ENCODE measurements at places on chromosomes 12 and 14.
A peak's percentile ranks its signal among the peaks of the same experiment; 100 is the strongest.

DNA sequence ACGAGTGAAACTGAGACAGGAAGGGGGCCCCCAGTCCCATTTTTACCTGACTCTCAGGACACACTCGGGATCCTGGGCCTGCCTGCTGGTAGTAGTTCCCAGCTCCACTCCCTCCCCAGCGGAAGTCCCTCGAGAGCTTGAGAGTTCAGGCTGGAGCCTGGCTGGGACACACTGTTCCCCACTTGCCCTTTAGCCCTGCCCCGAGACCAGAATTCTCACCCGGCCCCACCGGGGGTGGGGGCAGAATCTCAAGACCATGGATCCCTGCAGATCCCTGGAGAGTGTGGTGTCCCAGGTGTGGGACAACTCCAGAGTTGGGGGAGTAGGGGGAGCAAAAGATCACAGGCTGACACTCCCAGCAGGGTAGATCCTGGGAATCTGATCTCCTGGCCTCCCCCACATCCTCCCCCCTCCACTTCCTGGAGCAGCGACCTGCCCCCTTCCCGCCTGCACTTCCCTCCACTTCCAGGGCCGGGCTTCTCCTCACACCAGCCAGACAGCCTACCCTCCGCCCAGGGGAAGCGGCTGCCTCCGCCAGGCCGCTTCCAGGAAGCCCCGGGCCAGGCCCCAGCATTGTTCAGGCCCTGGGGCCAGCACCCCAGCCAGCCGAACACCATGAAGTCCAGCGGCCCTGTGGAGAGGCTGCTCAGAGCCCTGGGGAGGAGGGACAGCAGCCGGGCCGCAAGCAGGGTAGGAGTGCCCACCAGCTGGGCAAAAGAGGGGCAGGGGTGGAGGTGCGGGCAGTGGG is at the start of gene TNS2:
TNS2 (plus strand) TSS at position 495 of the 748 bp plus-strand sequence; CDS start at position 616, 121 bp downstream.
- H3K27me3 ChIP-seq = peaks cover 48% of the 10 kb centered on the region
- H3K4me3 ChIP-seq = no peak within 1 kb of the TSS
- no peaks in the 10 kb centered on the region for H3K36me3 ChIP-seq
- peak within 1 kb of the TSS; percentile 39 for H3K27ac ChIP-seq
- no peak for DNase-seq

GRCh38 chr12:75704664-75705063 is 193.3 kb upstream of the KRR1 start:
- no peak overlapping the region for H3K27ac ChIP-seq
- H3K27me3 ChIP-seq = no peaks in the 10 kb centered on the region
- no peaks in the 10 kb centered on the region for H3K36me3 ChIP-seq
- no peak for DNase-seq

- DNase-seq = no peak
- peaks cover 49% of the 10 kb centered on the region for H3K27me3 ChIP-seq
- H3K4me3 ChIP-seq = peak overlapping the region; percentile 66
- H3K4me1 ChIP-seq = peaks cover 21% of the 10 kb centered on the region
Observed at GRCh38 chr14:54568821-54569595, 2.1 kb downstream of the SAMD4A start.

DNA sequence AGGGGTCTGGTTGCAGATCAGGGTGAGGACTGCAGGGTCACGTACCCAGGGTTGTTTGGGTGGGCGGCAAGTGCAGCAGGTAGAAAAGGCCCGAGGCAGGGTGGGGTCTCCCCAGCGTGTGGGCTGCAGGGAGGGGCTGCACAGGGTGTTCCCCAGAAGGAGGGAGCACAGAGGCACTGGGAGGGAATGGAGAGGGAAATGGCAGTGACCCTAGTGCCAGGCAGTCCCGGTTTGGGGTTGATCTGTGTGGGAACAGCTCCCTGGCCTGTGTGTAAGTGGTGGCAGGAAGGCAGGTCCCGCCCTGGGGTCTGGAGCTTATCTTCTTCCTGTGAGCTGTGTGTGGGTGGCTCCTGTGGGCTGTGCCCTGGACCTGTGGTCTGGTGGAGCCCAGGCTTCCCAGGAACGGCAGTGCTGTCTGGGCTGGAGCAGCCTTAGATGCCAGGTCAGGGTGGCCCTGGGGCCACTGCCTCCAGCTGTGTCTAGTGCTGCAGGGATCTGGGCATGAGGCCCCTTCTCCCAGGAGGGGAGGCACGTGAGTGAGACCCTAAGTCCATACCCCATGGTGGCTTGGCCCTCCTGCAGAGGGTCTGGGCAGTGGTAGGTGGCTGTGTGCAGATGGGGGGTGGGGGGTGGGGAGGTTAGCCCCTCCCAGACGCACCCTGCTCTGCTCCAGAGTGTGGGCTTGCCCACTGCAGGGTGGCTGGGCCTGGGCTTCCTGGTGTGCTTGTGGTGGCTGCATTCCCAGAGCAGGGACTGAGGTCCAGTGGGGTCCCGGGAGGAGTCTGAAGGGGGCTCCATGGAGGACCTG is 363.5 kb downstream of the TMEM121 start:
- H3K27ac ChIP-seq = peak overlapping the region; percentile 42
- H3K4me1 ChIP-seq = peaks cover 33% of the 10 kb centered on the region
- H3K4me3 ChIP-seq = peak overlapping the region; percentile 31
- peak; percentile 38 for DNase-seq

GRCh38 chr12:68364893-68365725 is 32.9 kb upstream of the MDM1 start:
- H3K27me3 ChIP-seq = no peaks in the 10 kb centered on the region
- DNase-seq = peak; percentile 93
- H3K27ac ChIP-seq = peak overlapping the region; percentile 95
- H3K4me3 ChIP-seq = peak overlapping the region; percentile 72
- peaks cover 69% of the 10 kb centered on the region for H3K4me1 ChIP-seq

- DNase-seq = peak; percentile 67
- H3K27ac ChIP-seq = peak overlapping the region; percentile 84
- no peak overlapping the region for H3K4me3 ChIP-seq
- H3K36me3 ChIP-seq = peaks cover 2% of the 10 kb centered on the region
- peaks cover 40% of the 10 kb centered on the region for H3K4me1 ChIP-seq
Observed at GRCh38 chr14:101707068-101707842, 54.3 kb upstream of the PPP2R5C start.

DNA sequence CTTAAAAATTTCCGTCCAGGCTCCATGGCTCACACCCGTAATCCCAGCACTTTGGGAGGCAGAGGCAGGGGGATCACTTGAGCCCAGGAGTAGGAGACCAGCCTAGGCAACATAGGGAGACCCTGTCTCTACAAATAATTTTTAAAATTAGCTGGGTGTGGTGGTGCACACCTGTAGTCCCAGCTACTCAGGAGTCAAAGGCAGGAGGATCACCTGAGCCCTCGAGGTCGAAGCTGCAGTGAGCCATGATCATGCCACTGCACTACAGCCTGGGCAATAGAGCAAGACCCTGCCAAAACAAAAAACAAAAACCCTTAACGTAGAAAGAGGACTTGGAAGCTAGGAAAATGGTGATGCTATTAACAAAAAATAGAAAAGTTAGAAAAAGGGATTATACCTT is 2.0 kb upstream of the HECTD1 start:
- H3K27ac ChIP-seq = no peak overlapping the region
- H3K36me3 ChIP-seq = peaks cover 7% of the 10 kb centered on the region
- no peak overlapping the region for H3K4me3 ChIP-seq
- peaks cover 14% of the 10 kb centered on the region for H3K27me3 ChIP-seq

GRCh38 chr14:41873686-41874317 is 267.1 kb downstream of the LRFN5 start:
- H3K4me1 ChIP-seq = no peaks in the 10 kb centered on the region
- no peaks in the 10 kb centered on the region for H3K27me3 ChIP-seq
- no peak overlapping the region for H3K27ac ChIP-seq
- no peak for DNase-seq
- H3K36me3 ChIP-seq = no peaks in the 10 kb centered on the region

DNA sequence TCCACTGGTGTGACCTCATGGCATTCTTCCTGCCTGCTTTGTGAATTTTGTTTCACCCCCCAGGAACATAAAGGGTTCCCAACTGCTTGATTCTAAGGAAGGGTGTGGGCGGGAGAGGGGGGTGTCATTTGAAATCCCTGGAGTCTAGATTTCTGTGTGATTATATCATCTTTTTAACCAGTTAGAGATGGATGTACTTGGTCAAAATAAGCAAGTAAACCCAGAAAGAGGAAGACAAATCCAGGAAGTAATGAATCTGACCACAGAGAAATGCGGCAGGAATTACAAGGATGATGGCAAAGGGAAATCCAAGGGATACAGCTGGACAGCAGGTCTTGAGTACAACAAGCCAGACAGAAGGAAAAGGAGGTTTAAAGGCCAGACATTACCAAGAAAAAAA is 38.9 kb downstream of the DMAC2L start:
- no peak for DNase-seq
- no peak overlapping the region for H3K4me3 ChIP-seq
- no peak overlapping the region for H3K27ac ChIP-seq

DNA sequence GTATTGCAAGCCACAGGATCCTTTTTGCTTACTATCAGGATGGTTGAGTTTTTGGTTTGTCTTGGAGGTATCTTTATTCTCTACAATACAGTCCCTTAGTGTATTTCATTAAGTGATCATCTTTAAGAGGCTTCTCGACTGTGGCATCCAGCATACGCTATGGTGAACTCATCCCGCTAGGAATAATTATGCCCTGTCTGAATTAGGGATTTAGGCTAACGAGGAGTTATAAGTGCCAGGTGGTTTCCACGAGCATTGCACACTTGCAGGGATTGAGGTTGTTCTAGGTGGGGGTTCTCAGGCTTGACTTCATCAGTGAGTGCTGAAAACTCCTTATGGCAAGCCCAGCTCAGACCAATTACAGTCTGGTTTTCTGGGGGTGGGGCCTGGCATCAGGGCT is 37.2 kb upstream of the RBM19 start:
- no peaks in the 10 kb centered on the region for H3K36me3 ChIP-seq
- peaks cover 9% of the 10 kb centered on the region for H3K27me3 ChIP-seq
- no peaks in the 10 kb centered on the region for H3K4me1 ChIP-seq
- no peak overlapping the region for H3K4me3 ChIP-seq

DNA sequence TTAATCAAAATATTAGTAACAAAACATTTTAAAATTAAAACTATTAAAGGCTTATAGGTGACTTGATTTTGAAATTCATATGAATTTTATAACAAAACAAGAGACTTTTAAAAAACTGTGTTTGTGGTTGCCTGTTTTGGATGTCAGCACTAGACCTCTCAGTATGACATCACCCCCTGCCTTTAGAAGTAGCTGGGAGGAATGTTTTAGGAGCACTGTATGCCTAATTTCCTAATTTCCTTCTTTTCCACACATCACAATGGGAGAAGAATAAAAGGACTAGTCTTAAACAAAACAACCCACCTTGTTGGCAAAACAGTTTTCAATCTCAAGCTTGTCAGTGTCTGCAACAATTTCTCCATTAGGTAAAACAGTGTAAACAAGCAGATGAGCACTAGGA is 48.1 kb upstream of the PZP start:
- no peak overlapping the region for H3K27ac ChIP-seq
- H3K27me3 ChIP-seq = peaks cover 12% of the 10 kb centered on the region
- H3K36me3 ChIP-seq = no peaks in the 10 kb centered on the region

- H3K4me1 ChIP-seq = no peaks in the 10 kb centered on the region
- H3K27ac ChIP-seq = no peak overlapping the region
- DNase-seq = no peak
Observed at GRCh38 chr14:95679148-95679815, 6.9 kb upstream of the TCL1B start.

DNA sequence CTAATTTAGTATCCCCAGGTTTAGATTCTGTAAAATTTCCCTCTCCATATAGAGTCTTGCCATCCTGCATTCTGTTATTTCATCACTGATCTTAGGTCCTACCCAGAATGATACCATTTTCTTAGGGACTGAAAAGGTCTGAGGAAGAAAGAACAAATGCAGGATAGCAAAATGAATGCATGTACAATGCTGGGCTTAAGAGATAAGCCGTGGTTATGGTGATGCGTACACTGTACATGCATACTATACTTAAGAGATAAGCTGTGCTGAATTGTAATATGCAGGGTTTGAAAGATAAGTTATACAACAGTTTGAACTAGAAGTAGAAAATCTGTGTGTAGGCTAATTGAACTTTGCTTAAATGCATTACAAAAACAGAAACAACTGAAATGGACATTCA is 416.2 kb downstream of the C12orf50 start:
- H3K27ac ChIP-seq = no peak overlapping the region
- no peaks in the 10 kb centered on the region for H3K4me1 ChIP-seq
- no peak overlapping the region for H3K4me3 ChIP-seq
- no peaks in the 10 kb centered on the region for H3K36me3 ChIP-seq
- no peak for DNase-seq

GRCh38 chr14:76955575-76956315 is 72.8 kb downstream of the IRF2BPL start:
- H3K4me3 ChIP-seq = peak overlapping the region; percentile 81
- H3K27ac ChIP-seq = peak overlapping the region; percentile 98
- peaks cover 88% of the 10 kb centered on the region for H3K4me1 ChIP-seq
- H3K36me3 ChIP-seq = no peaks in the 10 kb centered on the region
- peak; percentile 73 for DNase-seq

DNA sequence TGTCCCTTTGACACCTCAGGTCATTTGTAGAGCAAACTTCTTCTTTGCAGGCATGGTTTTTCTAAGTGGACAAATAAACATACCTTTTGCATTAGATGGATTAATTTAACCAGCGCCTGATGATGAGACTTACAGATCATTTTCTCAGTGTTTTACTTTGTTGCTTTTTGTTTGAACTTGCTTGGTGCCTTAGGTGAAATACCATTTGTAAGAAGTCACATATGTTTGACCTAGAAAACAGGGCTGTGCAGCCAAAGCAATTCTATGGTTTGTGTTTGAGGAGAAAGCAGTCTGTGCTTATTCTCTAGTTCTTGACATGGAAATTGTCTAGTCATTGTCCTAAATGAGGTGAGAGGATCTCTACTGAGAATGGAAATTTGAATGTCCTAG is 111.1 kb downstream of the DIP2B start:
- peaks cover 12% of the 10 kb centered on the region for H3K4me1 ChIP-seq
- no peaks in the 10 kb centered on the region for H3K27me3 ChIP-seq
- no peak for DNase-seq
